ENCODE measurements at places on chromosomes 7 and 10. TPM values are rescaled to one million over a fixed set of nuclear protein-coding genes. Genes with fewer than 3 reads are reported as not detected.

Gene CYP26C1
- 4.7 TPM for total RNA-seq

Gene KCNIP2
- 0.54 TPM for total RNA-seq

Gene CUZD1
- 0.18 TPM for total RNA-seq

Gene LRMDA
- total RNA-seq, result not detected

Gene FRAT2
- total RNA-seq, result 2.9 TPM

Gene WDR37
- total RNA-seq, result 7.0 TPM

Gene WEE2
- total RNA-seq, result not detected

Gene GIMAP8
- total RNA-seq, result 0.81 TPM

Gene RPEL1
- total RNA-seq, result under 0.01 TPM

Gene FEZF1
- not detected for total RNA-seq

Gene KEL
- total RNA-seq, result 0.49 TPM

Gene CAMK1D
- total RNA-seq, result 2.9 TPM

Gene TAS2R41
- total RNA-seq, result not detected

Gene PITX3
- 0.16 TPM for total RNA-seq

Gene ADRA2A
- total RNA-seq, result 0.36 TPM

Gene WNT8B
- not detected for total RNA-seq

Gene MCU
- total RNA-seq, result 20.7 TPM

Gene ANKRD61
- total RNA-seq, result not detected

Gene LLCFC1
- total RNA-seq, result not detected

Gene PHKG1
- not detected for total RNA-seq

Gene TCF7L2
- total RNA-seq, result 7.4 TPM

Gene MYO3A
- not detected for total RNA-seq

Gene ASIC3
- total RNA-seq, result not detected

Gene TES
- 32.9 TPM for total RNA-seq

Gene C7orf33
- not detected for total RNA-seq

Gene AKR1C8
- not detected for total RNA-seq

Gene TCTN3
- total RNA-seq, result 38.5 TPM

Gene AKR1D1
- not detected for total RNA-seq

Gene HEPACAM2
- total RNA-seq, result not detected

Gene ADCY1
- total RNA-seq, result 0.49 TPM

Gene RAB19
- total RNA-seq, result not detected

Gene H2BK1
- not detected for total RNA-seq

Gene KAZALD1
- 21.2 TPM for total RNA-seq

Gene ERV3-1
- 12.0 TPM for total RNA-seq

Gene CYP2C9
- total RNA-seq, result not detected

Gene CYREN
- 30.7 TPM for total RNA-seq

Gene PPP1R17
- not detected for total RNA-seq
